ENCODE measurements at places on chromosomes 7 and 10. TPM values are rescaled to one million over a fixed set of nuclear protein-coding genes. Genes with fewer than 3 reads are reported as not detected.
A peak's percentile ranks its signal among the peaks of the same experiment; 100 is the strongest.

DNA sequence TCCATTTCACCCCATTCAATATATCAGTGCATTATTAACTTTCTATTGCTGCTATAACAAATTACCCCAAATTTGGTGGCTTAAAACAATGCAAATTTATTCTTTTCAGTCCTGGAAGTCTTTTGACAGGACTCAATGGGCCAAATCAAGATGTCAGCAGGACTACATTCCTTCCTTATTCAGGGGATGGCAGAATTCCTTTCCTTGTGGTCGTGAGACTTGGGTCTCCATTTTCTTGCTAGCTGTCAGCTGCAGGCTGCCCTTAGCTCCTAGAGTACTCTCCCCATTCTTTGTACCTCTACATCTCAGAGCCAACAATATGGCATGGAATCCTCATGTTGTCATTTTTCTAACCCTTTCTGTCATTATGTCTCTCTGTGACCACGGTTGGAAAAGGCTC, 310.6 kb downstream of the HDAC9 start:
- no peak for DNase-seq

The UCMA gene
- total RNA-seq, result not detected

DNA sequence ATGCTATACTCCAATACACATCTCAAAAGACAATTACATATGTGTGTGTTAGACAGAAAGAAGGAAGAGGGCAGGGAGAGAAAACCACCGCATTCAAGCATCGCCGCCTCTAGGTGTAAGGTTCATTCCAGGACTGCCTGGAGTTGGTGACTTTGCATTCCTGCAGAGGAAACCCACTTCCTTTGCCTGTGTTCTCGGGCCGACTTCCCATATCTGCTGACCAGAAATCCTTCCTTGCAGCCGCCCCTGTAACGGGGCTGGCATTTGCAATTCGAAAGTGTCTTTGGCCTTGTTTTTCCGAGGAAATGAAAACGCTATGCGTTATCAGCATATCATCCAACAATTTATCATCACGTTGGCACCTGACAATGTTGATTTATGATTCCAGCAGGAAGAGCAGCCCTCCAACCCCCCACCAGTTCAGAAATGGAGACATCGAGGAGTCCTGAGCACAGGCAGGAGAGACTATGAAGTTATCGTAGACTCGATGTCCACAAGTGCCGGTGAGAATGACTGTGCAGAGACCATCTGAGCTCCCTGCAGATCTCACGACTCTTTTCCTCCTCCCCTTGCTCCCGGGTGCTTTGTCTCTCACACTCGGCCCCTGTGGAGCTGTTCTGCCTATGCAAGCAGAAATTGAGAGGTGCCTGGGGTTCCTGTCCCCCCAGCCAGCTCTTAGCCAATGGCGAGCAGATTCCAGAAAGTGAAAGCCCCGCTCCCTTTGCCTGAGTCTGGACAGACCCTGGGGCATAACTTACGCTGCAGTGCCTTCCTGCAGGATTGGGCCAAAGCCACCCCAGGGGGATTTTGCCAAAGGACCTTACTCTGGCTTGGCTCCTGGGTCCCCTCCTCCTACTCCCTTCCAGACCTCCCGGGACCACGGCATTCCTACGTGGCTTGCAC, 68.9 kb upstream of the FOXK1 start:
- peak; percentile 64 for DNase-seq

GRCh38 chr10:31635415-31636065, 293.1 kb downstream of the ARHGAP12 start:
- DNase-seq, result peak; percentile 42

DNA sequence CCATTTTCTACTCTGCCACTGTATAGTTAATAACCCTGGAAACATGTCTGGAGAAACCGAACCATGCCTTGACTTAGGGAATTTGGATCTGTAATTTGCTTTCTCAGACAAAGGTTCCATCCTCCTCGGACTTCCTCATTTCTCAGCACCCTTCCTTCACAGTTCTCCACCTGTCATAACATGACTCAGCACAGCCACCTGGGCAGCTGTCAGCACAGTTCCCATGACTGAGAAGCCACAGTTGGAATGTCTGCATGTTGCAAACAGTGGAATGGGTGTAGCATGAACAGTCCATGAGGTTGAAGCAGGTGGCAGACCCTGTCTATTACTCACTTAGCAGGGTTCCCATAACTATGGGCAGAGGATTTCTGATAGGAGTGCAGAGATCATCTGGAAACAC, 634 bp upstream of the OR9A4 start:
- no peak for DNase-seq

GRCh38 chr7:25834050-25834449, 317.9 kb upstream of the NFE2L3 start:
- DNase-seq, result no peak

DNA sequence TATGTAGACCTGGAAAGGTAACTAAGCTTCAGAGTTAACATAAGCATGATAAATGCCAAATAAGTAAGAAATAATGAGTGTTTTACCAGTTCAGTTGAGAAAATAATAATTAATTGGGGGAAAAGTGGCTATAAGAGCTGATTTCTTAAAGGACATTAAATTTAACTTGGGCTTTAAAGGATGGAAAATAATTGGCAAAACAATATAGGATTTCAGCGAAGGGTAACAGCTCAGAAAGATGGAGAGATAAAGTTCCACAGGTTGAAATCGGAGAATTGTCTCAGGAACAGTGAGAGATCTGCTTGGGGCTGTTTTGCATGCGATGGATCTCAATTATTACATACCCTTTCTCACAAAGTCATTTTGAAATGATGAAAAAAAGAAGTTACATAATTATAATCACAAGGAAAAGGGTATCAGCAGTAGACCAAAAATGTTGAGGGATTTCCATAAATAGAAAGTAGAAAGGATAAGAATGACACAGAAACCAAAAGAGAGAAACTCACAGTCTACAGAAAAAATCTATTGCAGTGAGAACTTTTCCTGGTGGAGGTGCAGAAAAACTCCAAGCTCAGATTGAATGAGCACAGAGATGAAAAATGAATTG, 40.1 kb upstream of the ITGB8 start:
- no peak for DNase-seq

DNA sequence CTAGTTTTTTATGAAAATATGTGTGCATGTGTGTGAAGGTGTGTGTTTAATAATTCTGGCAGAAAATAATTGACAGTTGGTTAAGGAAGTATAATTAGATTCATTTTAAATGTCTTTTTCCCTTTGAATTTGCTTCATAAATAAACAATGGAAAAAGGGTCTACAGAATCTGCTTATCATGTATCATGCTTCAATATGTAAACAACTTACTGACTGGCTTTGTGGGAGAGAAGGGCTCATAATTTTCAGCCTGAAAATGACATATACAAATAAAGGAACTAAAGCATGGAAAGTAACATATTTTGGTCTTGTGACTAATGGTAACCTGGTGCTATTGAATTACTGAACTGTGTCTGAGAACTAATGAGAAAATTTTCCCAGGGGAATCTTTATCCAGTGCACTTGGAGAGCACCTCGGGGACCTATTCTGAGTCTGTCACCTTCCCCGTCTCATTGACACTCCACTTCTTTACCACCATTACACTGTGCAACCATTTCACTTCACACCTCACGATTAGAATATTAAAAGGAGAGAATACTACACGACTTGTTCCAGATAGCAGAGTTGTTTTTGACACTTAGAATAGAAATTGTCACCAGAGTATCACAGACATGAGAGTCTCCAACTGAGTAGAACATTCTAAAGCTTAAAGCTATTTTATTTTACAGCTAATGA, 298.6 kb downstream of the TFEC start:
- DNase-seq, result no peak

DNA sequence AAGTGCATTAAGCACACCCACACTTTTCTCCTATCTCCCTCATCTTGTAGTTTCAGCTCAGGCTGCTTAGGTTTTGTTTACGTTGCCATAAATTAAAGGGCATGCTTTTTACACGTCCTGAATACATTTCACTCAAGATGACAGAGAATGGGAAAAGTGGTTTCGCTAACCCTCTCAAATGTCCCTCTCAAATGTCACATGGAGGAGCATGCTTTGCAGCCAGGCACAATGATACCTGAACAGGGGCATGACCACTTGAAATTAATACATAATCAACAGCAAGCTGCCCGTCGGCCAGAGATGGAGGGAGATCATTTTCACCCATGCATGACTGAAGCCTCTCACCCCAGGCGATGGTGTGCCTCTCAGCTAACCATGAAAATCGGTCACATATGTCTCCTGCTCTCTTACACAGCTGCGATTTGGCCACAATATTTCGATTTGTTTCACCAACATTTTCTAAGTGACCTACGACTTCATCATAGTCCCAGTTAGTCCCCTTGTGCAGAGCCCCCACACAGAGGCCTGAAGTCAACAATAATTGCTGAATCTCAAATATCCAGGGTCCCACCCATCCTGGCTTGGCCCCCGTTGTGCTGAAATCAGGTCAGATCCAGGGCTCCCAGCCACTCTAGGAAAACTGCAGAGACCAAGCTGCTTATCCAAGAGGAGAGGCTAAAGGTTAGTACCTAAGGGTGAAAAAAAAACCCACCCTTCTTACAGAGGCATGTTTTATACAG, 373.9 kb upstream of the NFE2L3 start:
- DNase-seq, result no peak

- DNase-seq, result no peak
These were observed 353.7 kb downstream of the HTR7 start for GRCh38 chr10:90504172-90504571.
